Hippocampal formation (tissue), 2 donors: ENCODE measurements at places on chromosomes 5 and 9.

- no peak for DNase-seq
These were observed 4.6 kb downstream of the NMRK1 start for GRCh38 chr9:75083188-75083970.

- DNase-seq: no peak
These were observed 70.7 kb downstream of the EPB41L4A start for GRCh38 chr5:112348387-112348786.

GRCh38 chr9:93974151-93974550 lies 19.0 kb upstream of the BARX1 start:
- DNase-seq: no peak

DNA sequence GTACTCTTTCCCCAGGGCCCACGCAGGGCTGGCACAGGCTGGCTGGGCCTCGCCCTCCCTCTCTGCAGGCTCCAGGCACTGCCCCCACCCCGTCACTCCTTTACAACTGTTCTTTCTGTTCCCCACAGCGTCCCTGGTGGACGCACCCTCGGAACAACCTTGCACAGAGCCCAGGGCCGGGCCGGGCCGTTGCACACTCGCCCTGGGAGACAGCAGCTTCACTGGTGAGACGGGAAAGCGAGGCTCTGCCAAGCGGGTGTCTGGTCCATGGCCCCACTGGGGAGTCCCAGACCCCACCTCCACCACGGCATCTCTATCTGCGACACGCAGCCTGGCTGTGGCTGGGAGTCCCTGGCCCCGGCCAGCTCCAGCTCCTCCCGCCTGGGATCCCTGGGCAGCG lies 18.4 kb upstream of the QSOX2 start:
- no peak for DNase-seq

DNA sequence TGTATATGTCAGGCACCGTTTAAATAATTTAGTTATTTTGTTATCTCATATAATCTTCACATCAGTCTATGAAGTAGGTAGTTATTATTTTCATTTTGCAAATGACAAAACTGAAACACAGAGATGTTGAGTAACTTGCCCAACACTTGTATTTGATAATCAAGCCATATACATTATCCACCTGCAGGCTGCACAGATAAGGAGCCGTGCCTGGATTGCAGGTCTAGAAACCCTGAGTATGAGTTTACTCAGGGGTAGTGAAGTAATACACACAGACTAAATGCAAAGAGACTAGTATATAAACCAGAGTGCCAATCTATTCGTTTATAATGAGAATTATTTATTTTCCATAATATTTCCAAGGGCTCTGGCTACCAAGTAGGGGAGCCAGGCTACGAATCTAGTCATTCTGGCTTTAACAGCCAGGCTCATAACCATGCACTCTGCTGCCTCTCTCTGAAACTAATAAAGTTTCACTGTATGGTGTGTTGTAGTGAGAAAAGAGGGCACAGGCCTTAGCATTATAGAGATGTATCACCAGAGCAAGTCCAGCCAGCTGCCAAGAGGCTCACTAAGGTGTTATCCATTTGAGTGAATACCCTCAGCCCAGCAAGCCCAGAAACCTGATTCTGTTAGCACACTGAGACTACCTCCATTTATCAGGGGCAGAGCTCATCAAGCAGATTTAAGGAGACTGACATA lies 4.5 kb downstream of the HEMGN start:
- no peak for DNase-seq

DNA sequence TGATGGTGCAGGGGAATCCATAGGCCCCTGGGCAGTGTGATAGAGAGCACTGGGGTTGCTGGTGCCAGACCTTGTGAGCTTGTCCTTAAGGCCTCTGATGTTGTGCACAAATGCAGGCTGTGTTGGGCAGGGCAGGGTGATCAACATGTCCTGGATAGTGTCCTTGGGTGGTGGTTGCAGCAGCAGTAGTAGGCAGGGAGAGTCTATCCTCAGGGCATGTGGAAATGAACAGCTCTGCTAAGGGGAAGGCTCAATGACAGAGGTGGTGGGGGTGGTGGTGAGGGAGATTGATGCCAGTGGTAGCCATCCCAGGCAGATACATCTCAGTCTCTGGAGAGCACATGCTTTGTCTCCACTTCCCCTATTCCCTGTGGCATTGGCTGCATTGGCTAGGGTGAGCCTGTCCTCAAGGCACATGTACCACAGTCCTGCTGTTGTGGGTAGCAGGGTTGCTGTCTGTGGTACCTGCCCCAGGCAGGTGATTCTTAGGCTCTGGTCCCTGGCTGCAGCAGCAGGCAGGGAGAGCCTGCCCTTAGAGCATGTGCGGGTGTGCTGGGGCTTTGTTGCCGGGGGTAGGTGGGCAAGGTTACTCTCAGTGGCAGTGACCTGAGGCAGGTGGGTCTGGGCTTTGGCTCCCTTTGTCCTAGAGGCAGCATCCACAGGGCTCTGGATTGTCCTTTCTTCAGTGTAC lies 111.1 kb downstream of the WDR70 start:
- DNase-seq: no peak

- DNase-seq: no peak
These were observed 14.2 kb downstream of the UNC5A start for GRCh38 chr5:176824604-176825003.

GRCh38 chr9:98080326-98080725 lies 23.8 kb downstream of the NANS start:
- no peak for DNase-seq

- no peak for DNase-seq
These were observed 38.5 kb upstream of the FOXI1 start for GRCh38 chr5:170067152-170067551.

DNA sequence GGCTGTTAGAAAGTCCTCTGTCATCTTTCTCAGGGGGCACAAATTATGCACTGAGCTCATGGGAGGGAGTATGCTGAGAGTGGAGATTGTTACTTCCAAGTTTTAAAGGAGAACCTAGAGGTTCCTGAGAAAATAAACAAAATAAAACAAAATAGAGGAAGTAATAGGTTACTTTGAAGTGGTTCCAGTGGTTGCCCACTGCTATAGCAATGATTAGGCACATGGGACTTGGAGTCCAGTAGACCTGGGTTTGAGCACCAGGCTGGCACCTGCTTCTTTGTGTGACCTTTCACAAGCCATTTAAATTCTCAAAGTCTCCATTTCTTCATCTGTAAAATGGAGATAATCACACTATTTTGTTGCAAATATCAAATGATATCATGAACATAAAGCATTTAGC lies 13.8 kb upstream of the CDC23 start:
- DNase-seq: no peak

- no peak for DNase-seq
These were observed 25.0 kb downstream of the WDR36 start for GRCh38 chr5:111117136-111117535.

DNA sequence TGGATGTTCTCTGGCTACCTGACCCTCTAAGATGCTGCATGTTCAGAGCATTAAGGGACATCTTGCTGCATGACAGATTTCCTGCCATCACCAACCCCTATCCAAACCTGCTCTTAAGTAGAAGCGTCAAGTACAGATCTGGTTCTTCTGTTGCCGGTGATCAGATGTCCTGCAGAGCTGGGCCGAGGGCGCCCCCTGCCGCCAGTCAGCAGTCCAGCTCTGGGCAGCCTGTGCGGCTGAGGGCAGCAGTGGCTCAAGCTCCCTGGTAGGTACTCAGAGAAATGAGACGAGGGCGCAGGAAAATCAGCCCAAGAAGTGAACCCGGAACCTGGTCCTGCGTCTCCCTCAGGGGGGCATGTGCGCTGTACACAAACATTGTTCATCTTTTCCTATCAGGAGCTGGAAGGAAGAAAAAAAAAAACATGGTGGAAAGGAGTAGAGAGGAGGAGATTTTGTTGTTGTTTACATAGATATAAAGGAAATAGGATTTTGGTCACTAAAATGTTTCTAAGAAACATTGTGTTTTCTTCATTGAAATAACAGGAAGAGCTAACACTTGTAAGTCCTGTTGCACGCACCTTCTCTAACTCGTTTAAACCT lies 95.8 kb downstream of the CFAP90 start:
- DNase-seq: peak; percentile 19

- no peak for DNase-seq
These were observed 119.6 kb downstream of the SGCD start for GRCh38 chr5:156446526-156446925.

DNA sequence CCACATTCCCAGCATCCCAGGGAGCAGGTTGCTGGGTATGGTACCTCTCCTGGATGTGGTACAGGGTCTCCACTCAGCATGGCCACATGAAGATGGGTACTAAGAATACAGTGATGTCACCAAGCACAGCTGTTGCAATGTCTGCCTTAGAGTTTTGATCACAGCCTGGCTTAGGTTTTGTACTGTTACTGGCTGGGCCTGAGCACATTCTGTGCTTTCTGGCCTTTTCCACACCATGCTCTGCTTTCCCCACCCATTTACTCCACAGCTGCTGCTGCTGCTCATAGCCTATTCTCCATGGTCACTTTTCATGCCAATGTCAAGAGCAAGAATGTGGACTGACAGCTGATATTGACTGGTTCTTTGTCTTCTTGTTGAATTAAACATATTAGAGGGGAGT lies 481.9 kb downstream of the ARHGEF28 start:
- DNase-seq: no peak

DNA sequence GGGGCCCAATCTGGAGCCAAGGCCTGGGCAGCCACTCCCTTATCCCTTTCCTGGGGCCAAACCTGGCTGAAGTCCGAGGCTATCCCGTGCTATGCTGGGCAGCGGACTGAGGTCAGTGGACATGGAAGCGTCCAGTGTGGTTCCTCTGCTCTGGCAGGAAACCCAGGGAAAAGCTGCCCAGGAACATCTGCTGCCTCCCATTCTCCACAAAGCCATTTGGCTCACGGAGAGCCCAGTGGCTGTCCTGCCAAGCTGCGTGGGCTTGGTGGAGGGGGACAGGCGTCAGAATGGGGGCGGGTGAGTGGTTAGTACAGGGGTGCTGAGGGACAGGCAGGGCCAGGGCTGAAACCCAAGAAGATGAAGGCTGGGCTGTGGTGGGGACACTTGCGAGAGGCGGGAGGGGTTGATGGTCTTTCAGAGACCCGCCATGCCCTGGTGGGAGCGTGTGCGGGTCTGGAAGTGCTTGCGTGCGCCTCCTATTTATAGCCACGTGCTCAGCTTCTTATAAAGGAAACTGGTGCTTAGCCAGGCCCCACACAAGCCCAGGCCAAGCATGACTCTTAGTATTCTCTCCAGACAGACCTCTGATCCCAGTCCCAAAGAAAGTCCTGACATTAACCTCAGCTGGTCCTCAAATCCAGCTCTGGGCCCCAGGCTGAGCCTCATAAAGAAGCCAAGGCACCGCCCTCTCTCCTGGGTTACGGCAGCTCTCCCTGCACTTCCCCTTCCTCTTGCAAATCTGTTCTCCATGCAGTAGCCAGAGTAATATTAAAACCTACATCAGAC lies 9.4 kb upstream of the SLC6A7 start:
- peak; percentile 69 for DNase-seq

GRCh38 chr5:36158144-36158543 lies 6.2 kb downstream of the SKP2 start:
- no peak for DNase-seq

- no peak for DNase-seq
These were observed 530.5 kb downstream of the SEMA5A start for GRCh38 chr5:9015260-9015936.

GRCh38 chr5:173582216-173583111 lies 34.0 kb downstream of the BOD1 start:
- no peak for DNase-seq

DNA sequence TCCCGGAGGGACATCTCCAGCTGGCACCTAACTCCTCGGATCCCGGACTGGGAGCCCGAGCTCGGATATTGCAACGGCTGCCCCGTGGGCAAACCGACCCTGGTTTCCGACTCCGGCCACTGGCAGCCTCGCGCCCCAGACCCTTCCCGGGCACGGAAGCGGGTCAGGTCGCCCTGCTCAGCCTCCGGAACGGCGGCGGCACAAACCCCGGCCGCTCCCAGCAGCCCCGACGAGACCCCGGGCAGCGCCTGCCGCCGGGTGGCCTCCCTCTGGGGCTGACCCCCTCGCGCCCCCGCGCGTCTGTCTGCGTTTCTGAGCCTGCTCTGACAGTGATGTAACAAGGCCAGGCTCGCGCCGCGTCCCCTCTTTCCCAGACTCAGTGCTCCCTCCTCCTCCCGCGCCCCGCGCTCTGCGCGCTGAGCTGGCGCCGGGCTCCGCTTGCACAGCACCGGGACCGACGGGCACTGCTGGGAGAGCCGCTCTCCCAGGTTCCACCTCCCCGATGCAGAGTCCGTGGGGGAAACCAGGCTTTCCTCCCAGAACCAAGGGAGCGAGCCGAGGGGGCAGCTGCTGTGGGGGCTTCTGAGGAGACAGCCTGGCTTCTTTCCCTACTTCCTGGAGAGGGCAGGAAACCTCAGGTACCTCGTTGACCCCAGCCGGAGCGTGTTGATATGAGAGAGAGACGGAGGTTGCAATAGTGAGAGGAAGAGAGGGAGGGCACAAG lies at the start of gene TMEM215:
TSS of gene TMEM215 (plus strand) at position 373 of the 724 bp plus-strand sequence. CDS start 644 bp downstream, outside the sequence.
- no peak for DNase-seq

DNA sequence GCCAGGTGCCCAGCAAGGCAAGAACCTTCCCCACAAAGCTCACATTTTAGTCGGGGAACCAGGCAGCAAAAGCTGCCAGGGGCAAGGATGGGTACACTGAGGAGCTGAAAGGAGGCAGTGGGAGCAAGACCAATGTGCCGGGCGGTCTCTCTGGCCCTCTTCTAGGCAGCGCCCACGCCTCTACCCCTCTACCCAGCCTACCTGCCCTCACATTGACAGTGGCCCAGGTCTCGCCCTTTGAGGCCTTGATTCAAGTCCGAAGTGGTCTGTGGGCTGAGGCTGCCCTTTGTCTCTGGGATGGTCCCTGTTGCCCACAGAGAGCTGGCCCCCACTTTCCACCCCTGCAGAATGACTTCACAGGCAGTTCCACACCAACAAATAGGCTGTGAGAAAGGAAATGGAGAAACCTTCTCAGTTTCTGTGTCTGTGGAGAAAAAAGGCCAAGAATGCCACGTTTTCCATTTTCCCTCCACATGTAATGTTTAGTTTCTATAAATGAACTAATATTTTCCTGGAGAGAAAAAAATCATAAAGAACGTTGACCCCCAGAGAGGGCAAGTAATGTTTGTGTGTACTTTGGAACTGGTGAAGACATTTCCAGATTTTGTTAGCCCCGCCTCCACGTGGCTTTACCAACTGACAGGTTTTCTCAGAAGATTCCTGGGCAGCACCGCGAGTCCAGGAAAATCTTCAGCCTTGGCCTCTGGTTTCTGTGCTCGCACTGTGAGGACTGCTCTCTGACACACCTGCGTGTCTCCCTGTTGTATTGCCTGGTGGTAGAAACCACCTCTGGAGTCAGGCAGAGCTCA lies 57.4 kb upstream of the ANGPTL2 start:
- DNase-seq: no peak

GRCh38 chr5:154386952-154387629 lies 58.7 kb upstream of the SAP30L start:
- no peak for DNase-seq

DNA sequence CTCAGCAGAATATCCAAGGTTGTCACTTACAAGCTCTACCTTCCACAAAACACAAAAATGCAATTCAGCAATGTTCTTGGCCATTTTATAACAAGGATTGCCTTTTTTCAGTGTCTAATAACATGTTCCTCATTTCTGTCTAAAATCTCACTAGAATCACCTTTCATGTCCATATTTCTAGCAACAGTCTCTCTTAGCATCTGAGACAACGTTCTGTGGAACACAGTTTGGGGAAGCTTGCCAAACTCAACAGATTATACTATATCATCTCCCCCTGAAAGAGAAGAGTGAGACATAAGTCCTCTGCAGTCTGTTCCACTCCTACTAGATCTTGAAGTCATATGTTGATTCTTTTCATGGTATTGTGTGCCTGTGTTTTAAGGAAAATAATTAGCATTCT lies 70.7 kb downstream of the F2RL2 start:
- DNase-seq: no peak

GRCh38 chr5:40106847-40107246 lies 572.9 kb upstream of the PTGER4 start:
- DNase-seq: no peak

- DNase-seq: no peak
These were observed 14.7 kb downstream of the LRRC70 start for GRCh38 chr5:62593331-62593730.
